ENCODE measurements at places on chromosomes 1 and 21.
A peak's percentile ranks its signal among the peaks of the same experiment; 100 is the strongest.

GRCh38 chr1:169027607-169028320 lies 78.7 kb upstream of the ATP1B1 start:
- DNase-seq: no peak

DNA sequence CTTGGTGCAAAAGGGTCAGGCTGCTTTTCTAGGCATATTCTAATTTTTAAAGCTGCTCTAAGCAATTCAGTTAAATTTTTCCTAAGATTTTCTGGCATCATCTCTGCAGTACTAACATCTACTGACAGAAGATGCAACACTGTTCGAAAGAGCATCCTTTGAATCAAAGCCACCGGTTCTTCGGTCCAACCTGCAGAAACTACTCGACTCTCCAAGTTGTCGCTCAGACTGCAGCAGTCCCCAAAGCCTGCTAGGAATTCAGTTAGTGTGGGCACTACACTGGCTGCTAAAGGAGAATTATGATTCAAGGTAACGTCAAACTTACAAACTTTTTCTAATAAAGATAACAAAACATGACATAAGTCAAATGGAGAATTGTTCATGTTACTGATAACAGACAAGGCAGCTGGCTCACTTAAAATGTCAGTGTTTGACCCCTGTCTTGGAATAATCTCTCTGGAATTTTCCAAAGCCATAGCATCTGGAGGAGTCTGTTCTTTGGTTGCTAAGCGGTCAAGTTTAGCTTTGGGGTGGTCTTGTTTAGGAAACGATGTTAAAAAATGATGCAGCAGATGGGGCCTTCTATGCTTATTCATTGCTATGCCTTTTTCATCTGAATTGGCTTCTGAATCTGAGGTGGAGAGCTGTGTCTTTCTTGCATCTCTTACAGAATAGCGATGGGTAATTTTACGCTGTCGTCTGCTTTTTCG lies 56.9 kb downstream of the LYST start:
- DNase-seq: no peak

GRCh38 chr1:205680073-205680851 lies at the start of gene SLC45A3:
SLC45A3 (minus strand) TSS chr1:205680509; CDS start chr1:205664656, 15,853 bp downstream.
- peak; percentile 26 for DNase-seq

DNA sequence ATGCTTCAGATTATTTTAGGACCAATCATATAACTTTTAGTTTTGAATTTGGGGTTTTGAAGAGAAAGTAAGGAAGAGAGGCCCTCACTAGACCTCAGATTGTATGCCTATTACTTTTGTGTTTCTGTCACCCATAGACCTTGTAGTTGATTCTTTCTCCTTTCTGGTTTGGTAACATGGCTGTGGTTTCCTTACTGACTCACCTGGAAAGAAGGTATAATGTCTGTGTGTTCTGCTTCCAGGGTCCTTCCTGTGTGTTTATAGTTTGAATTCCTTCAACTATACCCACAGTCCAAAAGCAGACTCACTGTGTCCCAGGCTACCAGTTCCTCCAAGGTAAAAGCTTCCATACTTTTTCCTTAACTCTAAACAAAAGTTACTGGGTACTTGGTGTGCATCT lies 8.1 kb downstream of the SLC44A3 start:
- DNase-seq: no peak

GRCh38 chr21:33753886-33754285 lies 111.6 kb downstream of the ITSN1 start:
- no peak for DNase-seq

DNA sequence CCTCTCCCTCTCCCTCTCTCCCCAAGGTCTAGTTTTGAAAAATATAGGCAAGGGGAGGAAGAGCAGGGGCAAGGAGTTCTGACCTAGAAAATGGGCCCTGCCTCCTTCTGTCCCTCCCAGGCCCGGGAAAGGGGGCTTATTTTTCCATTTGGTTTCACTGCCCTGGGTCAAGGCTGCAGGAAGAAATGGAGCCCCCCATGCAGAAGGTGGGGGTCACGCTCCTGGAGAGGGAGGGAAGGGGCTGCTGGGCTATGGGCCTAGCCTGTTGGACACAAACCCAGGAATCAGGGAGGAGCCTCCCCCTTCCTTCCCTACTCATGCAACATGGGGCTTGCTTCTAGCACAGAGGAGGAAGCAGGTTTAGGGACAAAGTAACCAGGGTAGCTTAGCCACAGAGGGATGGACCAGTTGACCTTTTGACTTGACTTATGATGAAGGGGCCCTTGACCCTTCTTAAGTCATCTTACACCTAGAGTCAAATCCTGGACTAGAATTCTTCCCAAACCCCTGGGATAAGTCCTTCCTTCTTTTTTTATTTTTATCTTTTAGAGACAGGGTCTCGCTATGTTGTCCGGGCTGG lies 70.4 kb upstream of the SSBP3 start:
- no peak for DNase-seq
